CD4-positive, alpha-beta T cell treated with Interferon gamma for 1 hour (primary cell): ENCODE measurements at places on chromosomes 5 and 9.

DNA sequence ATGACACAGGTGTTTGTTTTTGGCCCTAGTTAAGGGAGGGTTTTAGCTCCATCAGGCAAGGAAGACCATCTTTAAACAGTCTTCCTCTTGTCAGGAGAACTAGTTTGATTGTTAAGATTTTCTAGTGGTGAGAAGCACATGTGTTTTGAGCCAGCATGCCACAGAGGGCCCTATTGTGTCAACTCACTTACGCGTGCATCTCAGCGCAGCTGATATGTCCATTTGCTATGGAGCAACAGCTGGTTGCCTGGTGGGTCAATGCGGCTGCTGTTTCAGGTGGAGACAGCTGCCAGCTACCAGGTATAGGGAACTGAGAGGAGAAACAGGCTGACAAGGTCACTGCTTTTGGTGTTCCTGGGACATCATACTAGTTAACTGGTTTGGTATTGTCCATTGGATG, 100.5 kb upstream of the PRRC1 start:
- DNase-seq = no peak

GRCh38 chr9:128372188-128372641, 1.0 kb downstream of the URM1 start:
- no peak for DNase-seq

DNA sequence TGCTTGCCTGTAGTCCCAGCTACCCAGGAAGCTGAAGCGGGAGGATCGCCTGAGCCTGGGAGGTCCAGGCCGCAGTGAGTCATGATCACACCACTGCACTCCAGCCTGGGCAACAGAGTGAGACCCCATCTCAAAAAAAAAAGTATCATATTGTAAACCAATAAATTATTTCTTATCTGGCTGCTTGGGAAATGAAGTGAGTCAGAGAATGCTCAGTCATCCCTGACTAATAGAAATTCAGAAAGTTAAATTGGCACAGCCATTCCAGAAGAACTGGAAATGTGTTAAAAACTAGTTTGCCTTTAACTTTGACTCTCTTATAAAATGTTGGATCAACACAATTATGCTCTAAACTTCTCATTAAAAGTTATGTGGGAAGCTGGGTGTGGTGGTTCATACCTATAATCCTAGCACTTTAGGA, 9.8 kb upstream of the GNE start:
- DNase-seq = no peak

GRCh38 chr9:7105095-7105494, 347.3 kb downstream of the KDM4C start:
- no peak for DNase-seq

GRCh38 chr5:7970816-7971215, 101.9 kb downstream of the MTRR start:
- no peak for DNase-seq

- DNase-seq = no peak
Observed at GRCh38 chr5:33271606-33272005, 169.2 kb upstream of the TARS1 start.

GRCh38 chr5:32538031-32538547, 47.3 kb upstream of the SUB1 start:
- DNase-seq = peak; percentile 53

DNA sequence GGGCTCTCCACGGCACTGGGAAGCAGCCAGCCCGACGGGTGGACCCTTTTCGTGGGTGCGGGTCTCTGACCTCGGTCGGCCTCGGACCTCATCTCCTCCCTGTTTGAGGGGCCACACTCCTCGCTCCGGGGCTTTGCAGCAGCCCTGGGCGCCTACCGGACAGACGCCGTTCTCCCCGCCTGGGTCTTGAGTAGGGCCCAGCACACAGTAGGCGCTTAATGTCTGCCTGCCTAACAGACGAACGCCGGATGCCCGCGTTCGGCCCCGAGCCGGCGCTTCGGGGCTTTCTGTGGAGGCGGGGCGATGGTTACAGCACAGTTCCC, 842 bp upstream of the GTF3C5 start:
- DNase-seq = no peak

DNA sequence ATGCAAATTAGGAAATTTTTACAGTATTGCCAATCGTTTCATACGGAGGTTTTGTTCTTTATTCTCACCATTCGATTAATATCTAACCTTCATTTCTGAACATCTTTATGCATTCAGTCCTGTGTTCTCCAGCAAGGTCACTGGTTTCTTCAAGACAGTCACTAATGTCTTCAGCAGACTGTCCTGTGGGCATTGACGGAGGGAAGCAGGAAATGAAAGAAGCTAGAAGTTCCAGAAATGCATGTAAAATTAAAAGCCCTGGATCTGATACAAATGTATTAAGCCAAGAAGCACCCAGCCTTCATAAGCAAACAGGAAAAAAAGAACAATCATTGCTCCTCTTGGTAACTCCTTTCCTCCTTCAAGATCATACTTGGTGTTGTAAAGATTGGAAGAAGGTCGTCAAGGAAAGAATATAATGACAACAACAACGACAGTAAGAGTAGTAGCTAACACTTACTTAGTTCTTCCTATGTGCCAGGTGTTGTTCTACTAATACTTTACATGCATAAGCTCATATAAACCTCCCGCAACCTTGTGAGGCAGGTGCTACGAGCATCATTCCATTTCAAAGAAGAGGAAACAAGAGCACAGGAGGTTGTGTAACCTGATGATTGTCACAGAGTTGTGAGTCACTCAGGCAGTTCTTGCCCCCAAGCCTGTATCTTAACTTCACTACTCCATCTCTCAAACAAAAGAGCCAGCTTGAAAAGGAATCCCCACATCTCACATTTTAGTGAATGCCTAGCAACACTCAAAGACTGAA, 59.9 kb upstream of the CER1 start:
- no peak for DNase-seq

GRCh38 chr5:37080697-37081096, 168.5 kb downstream of the CPLANE1 start:
- DNase-seq = no peak

DNA sequence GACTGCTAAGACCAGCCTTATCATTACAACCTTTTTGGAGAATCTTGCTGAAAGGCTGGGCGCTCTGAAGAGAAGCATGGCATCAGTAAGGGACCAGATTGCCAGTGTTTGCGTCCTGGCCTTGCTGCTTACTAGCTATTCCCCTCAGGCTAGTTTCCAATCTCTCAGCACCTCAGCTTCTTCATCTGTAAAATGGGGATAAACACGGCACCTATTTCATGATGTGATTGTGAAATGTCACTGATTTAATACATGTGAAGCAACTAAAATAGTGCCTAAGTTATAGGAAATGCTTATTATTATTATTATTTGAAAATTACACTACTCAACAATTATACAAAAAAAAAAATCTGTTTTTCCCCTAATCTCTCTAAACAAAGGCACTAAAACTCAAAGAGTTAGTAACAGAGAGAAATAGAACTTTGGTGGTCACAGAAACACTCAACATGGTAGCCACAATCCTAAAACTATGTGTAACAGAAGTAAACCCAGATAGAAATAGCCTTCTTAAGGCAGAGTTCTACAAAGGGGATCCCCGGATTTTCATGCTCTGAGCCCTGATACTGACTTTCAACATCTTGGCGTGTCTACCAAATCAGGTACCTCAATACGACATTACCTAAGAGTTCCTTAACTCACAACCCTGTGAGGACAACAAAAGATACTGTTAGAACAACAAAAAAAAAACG, 62.0 kb downstream of the ENC1 start:
- no peak for DNase-seq

- peak; percentile 56 for DNase-seq
Observed at GRCh38 chr9:136997830-136998234, 1.5 kb upstream of the CLIC3 start.

- no peak for DNase-seq
Observed at GRCh38 chr5:54944364-54944763, 41.0 kb downstream of the ESM1 start.

DNA sequence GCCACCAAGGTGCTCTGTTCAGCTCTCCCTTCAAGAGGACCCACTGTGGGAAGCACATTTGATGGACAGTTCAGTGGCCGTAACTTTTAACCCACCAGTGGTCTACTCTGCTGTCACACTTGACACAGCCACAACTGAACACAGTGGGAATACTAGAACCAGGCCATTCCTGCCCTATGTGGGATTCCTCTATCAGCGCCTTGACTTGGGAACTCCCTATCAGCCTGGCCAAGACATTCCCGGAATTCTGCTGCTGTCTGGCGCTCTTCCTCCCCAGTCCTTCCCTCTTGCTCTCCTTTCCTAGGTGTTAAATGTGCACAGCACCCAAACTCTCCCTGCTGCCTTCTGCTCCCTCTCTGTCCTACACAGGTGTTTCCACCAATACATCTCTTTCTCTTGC, 23.1 kb upstream of the SH3PXD2B start:
- DNase-seq = no peak

- no peak for DNase-seq
Observed at GRCh38 chr5:111513131-111513520, 791 bp upstream of the STARD4 start.

DNA sequence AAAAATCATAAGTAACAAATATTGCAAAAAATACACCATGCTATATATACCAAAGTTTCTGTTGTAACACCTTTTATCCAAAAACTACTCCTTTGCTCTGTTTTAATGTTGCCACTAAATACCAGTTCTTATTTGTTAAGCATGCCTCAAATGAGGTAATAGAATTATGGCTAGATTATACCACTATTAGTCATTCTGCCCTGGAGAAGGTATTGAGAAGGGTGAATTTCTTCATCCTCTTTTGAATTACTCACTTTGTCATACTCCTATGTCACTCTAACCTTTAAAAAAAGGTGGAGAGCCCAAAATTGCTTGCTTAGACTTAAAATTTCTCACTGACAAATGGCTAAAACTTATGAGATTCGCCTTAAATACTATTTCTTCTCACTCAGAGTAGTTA, 750.9 kb downstream of the MAT2B start:
- DNase-seq = no peak

- DNase-seq = no peak
Observed at GRCh38 chr9:83405759-83406158, 132.4 kb downstream of the FRMD3 start.

DNA sequence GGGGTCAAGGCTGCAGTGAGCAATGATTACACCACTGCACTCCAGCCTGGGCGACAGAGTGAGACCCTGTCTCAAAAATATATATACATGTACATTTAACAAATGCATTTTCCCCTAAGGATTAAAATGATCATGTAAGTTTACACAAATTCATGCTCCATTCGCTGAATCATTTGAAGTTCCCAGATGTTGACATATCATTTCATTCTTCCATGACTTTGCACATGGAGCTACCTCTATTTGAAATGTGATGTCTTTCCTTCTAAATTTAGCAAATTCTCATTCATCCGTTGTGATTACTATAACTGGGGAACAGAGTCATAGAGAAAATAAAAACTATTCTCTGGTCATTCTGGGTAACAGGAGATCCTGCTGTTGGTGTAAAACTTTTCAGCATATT, 10.6 kb downstream of the PTGER4 start:
- no peak for DNase-seq

DNA sequence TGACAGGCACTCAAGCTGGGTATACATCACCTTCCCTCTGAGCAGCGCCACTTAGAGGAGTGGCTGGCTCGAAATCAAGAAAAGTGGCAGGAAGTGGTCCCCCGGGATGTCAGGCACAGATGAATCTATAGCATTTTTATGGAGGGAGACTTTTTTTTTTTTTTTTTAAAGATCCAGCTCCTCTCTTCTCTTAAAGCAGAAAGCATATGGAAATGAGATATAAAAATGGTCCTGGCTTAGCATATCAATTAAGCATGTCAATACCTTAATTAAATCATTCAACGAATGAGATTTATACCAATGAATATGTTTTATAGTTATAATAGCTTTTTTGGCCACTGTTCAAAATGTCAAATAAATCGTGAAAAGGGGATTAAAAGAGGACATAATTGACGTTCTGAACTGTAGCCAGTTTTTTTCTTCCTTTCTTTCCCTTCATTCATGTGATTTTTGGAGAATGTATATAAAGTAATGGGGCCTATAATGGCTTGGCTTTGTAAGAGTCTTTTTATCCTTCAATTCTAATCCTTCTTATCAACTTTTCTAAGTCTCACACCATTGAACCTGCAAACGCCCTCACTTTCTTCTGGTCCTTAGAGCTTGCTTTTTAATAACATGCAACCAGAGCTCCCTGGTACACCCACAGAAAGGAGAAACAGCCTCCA, 319.2 kb upstream of the PANK3 start:
- no peak for DNase-seq

DNA sequence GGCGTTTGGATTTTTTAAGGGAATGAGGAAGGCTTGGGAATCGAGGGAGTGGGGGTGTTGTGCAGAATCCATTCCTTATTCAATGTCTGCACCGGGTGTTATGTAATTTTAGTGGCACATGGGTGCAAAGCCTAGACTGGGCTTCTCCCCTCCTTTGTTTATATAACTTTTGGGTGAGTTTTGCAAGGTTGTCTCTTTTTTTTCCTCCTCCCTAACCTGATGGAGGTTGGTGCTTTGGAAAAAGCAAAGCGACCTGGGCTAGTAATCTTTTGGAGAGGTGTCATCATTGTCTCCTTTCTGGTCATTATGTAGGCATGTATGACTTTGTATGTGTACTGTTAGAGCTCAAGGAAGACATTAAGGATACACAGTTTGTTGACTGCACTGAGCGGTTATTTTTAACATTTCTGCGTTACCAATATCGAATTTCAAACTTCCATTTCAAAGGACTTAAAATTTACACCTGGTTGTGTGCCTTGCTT, 3.1 kb downstream of the SMARCA2 start:
- DNase-seq = no peak

GRCh38 chr5:10964806-10965205, 203.8 kb upstream of the DAP start:
- no peak for DNase-seq

DNA sequence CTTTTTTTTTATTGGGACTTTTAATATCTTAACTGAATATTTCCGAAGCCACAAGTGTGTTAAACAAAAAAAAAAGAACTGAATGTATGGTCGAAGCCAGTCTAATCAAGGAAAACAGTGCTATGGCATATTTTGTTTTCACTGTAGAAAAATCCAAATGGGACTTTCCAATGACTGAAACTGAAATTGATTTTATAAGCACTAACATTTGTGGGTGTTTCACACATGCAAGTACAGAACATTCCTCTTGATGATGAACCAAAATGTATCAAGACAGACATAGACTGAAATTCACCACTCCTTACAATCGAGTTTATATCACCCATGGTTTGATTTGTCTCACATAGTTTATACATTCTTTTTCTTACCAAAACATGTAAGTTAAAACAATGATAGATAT, 1026.8 kb downstream of the CDH18 start:
- DNase-seq = no peak

DNA sequence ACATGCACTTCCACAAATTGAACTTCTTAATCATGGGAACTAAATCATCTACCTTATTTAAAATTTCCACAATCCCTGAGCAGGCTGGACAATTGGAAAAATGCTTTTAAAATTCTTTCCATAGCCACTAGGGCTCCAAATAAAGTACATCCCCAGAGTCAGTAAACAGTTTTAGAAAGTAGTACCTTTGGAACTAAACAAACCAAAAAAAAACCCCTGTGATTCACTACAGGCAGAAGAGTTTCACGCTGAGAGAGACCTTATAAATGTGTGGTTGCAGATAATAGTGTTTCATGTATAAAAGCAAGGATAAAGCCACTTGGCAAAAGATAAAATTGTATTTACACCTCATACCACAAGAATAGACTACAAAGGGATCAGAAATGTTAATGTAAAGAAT, 11.8 kb upstream of the HMGCR start:
- no peak for DNase-seq

GRCh38 chr5:161283296-161283695, 263.2 kb downstream of the GABRB2 start:
- no peak for DNase-seq

- no peak for DNase-seq
Observed at GRCh38 chr5:165076686-165077085, 1571.3 kb downstream of the MAT2B start.
